ENCODE measurements at places on chromosomes 11 and 22. TPM values are rescaled to one million over a fixed set of nuclear protein-coding genes. Genes with fewer than 3 reads are reported as not detected.
A peak's percentile ranks its signal among the peaks of the same experiment; 100 is the strongest.

DNA sequence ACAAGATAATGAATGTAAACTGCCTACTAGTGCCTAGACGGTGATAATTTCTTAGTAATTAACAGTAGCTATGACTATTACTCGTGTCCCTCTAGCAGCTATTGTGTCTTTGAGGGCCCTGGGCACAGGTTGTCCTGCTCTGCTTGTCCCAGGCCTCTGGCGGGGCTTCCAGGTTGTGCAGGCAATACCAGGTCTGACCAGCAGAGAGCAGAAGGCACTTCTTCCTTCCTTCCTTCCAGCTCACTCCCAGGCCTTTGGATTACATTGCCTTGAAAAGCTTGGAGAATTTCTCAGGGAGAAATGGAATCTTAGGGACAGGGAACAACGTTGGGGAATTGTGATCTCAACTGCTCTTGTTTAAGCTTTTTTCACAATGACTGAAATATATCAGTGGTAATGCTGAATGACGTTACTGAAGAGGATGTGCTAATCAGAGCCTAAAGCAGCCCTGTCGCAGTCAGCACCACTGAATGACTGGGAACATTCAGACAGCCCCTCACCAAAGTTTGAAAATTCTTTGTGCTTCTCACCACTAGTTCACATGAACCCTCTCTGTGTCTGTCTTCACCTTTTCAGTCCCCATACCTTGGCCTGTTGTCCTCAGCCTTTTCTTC lies 8.4 kb upstream of the CCKBR start:
- no peak overlapping the region for H3K4me3 ChIP-seq
- H3K27ac ChIP-seq = peak overlapping the region; percentile 74
- H3K36me3 ChIP-seq = no peaks in the 10 kb centered on the region
- no peaks in the 10 kb centered on the region for H3K27me3 ChIP-seq

ATL3 gene
- total RNA-seq = 102 TPM

DNA sequence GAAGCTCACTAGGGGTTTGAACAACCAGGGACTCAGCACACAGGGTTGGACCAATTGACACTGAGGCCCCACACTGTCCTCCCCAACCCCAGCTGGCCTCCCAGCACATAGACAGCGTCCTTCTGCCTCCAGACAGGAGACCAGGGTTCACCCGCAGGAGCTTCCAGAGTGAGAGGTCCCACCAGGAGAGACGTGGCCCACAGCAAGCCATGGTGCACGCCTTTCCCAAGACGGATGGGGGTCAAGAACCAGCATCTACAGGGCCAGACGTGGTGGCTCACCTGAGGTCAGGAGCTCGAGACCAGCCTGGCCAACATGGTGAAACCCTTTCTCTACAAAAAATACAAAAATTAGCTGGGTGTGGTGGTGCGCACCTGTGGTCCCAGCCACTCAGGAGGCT lies 12.1 kb upstream of the SIGIRR start:
- no peak for DNase-seq
- H3K27me3 ChIP-seq = peaks cover 22% of the 10 kb centered on the region
- H3K36me3 ChIP-seq = no peaks in the 10 kb centered on the region
- H3K4me3 ChIP-seq = no peak overlapping the region

C22orf42 gene
- not detected for total RNA-seq

- DNase-seq = no peak
- no peak overlapping the region for H3K27ac ChIP-seq
- no peak overlapping the region for H3K4me3 ChIP-seq
- no peaks in the 10 kb centered on the region for H3K36me3 ChIP-seq
- no peaks in the 10 kb centered on the region for H3K27me3 ChIP-seq
Measured at GRCh38 chr11:17979770-17980371, 33.0 kb downstream of the SERGEF start.

- no peak overlapping the region for H3K4me3 ChIP-seq
- no peak overlapping the region for H3K27ac ChIP-seq
- no peaks in the 10 kb centered on the region for H3K36me3 ChIP-seq
- no peaks in the 10 kb centered on the region for H3K27me3 ChIP-seq
- peak; percentile 71 for DNase-seq
Measured at GRCh38 chr11:112555491-112556364, 295.1 kb upstream of the PLET1 start.

IGSF9B gene
- total RNA-seq = 20.9 TPM
